ENCODE measurements at places on chromosomes 1 and 21.

GRCh38 chr1:192962901-192963300 is 96.3 kb downstream of the UCHL5 start:
- no peak for DNase-seq

- DNase-seq, result no peak
Measured at GRCh38 chr1:89433421-89433820, 69.6 kb downstream of the GBP6 start.

GRCh38 chr1:174870319-174870718 is 129.4 kb upstream of the CACYBP start:
- DNase-seq, result no peak

DNA sequence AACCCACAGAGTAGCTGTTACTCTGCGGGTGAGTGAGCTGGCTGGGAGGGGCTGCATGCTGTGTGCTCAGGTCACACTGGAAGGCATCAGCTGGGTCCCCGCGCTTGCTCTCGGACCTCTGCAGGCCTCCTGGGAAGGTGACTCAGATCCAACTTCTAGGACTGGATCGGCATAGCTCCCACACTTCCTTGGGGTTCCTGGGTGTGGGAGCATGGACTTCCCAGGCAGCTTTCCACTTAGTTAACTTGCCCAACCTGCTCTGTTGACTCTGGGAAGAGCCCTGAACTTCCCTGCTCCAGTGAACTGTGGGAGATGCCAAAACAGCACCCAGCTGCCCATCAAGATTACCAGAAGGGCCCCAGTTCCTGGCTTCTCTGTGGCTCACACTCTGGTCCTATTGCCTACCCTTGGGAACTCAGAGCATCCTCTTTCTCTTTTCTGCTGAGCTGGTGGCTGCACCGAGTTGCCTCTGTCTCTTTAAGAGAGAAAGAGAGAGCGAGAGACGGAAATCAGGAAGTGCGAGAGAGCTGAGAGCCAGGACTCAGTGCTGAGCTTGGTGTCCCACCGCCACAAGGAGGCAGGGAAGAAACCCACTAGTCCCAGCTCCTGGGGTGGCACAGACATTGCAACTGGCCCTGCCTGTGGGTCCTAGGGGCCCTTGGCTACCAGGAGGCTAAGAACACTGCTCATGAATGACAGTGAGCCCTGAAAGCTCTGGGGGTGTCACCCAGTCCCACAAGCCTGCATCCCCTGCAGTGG is at the start of gene IKBKE:
Gene IKBKE (plus strand): TSS at position 544 of the 759 bp plus-strand sequence. CDS start 2,752 bp downstream, outside the sequence.
- DNase-seq, result peak; percentile 81

DNA sequence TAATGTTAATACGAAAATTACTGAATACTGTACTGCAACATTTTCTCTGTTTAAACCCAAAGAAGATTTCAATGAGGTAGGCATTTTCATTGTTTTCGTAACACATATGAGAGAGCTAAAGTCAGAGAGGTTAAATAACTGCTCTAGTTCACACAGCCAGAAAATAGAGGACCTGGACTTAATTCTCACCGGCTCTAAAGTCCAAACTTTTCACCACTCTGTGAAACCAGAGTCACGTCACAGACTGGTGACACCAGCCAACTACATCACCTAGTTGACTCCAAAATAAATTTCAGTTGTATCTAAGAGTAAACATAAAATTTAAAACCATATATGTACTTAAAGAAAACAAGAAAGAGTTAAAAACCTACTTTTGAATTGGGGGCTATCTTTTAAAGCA is 146.7 kb downstream of the FCRL5 start:
- DNase-seq, result no peak

GRCh38 chr21:31107176-31107785 is 69.0 kb upstream of the KRTAP19-8 start:
- no peak for DNase-seq

DNA sequence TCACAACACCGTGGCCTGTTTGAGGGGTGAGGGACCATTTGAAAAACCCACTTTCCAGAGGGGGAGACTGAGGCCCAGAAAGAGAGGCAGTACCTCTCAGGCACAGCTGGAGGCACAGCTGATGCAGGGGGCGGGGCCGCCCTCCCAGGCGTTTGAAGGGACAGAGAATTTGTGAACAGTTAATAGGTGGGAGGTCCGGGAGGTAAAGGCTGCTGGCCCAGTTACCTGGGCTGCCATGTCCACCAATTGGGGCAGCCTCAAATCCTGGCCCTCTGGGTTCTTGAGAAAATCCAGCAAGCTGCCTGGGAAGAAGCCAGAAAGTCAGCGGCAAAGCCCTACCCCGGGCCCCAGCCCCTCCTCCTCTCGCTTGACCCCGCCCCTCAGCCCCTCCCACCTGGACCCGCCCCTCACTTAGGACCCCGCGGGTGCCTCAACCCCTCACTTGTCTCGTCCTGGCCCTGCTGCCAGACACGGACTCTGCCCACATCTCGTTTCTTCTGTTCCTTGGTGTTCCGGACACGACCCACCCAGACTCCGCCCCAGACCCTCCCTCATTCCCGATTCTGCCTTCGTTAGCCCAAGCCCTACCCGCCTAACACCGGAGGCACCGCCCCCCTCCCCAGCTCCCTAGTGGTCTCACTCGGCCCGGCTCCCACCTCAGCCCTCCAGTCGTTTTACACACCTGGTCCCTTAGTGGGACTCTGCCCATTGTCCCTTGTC is 10.8 kb upstream of the AHDC1 start:
- DNase-seq, result no peak

DNA sequence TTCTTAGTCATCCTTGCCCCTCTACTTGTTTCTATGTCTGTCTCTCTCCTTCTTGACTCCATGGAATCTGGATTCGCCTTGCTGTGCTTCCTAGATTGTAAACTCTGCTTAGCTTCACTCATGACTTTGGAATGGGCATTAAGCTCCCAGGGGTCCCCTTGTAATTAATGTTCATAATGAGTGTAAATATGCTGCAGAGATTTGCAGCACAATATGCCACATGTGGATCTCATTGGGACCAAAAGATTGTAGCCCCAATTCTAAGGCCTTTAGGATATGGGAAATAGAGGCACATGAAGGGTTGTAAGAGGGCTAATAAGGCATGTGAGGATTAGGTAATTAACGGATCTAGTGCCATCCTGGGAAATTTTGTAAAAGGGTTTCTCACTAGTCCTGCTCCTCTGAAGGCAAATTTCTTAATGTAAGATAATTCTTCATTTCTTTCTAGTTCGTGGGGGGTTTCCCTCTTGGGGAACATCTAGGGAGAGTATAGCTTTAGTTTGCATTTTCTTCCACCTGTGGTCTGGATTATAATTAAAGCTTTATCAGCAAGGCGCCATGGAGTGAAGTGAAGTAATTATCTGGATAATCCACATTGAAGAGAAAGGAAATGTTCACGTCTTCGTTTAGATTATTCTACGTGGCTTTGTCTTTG is 659.2 kb upstream of the PLXNA2 start:
- DNase-seq, result no peak
